ENCODE measurements at places on chromosomes 11 and 22.

DNA sequence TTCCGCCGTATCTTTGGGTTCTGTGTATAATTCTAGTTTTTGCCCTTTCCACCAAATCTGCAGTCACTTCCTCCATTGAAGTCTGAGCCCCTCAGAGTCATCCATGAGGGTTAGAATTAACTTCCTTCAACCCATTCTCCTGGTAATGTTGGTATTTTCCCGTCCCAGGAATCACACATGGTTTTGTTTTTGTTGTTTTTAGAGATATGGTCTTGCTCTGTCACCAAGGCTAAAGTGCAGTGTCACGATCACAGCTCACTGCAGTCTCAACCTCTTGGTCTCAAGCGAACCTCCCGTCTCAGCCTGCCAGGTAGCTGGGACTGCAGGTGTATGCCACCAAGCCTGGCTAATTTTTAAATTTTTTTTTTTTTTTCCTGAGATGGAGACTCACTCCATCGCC, 18.7 kb downstream of the ZBED4 start:
- DNase-seq = no peak

DNA sequence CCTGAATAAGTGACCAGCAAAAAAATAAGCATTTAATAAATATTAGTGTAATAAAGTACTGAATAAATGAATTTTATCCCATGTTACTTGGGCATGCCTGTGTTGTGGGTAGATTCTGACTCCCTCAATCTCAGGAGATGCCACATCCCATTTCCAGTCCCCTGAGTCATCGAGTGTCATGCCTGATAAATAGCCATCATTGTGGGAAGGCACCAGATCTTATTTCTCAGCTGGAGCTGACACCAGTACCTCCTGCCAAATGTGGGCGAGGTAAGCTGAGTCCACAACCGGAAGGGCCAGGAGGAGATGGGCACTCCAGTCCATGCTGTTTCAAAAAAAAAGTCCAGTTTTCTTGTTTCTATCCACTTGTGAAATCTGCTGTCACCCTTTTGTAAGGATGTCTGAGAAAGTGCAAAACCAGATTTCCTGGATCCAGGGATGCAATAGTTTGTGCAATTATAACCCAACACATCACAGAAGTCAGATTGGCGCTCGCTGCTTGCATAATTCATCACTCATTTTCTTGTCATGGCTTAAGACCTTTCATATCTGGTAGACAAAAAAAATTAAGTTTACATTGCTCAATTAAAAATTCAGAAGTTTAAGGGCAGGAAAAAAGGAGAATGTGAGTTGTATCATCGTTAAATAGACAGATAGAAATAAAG, 311.6 kb downstream of the MIAT start:
- no peak for DNase-seq

DNA sequence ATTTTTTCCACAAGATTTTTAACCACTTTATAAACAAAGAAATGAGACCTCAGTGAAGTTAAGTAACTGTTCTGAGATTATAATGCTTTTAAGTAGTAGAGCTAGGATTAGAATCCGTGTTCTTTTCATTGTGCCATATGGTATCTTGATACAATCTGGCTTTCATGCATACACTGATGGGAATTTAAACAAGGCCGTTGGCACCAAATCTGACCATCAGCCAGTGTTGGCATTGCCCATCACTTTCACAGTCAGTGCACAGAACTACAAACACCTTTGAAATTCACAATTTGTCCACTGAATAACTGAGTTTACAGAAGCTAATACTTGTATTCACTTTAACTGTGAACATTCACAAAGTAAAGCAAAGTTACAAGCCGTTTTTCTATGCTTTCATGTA, 1228.0 kb downstream of the TBC1D22A start:
- DNase-seq = no peak

DNA sequence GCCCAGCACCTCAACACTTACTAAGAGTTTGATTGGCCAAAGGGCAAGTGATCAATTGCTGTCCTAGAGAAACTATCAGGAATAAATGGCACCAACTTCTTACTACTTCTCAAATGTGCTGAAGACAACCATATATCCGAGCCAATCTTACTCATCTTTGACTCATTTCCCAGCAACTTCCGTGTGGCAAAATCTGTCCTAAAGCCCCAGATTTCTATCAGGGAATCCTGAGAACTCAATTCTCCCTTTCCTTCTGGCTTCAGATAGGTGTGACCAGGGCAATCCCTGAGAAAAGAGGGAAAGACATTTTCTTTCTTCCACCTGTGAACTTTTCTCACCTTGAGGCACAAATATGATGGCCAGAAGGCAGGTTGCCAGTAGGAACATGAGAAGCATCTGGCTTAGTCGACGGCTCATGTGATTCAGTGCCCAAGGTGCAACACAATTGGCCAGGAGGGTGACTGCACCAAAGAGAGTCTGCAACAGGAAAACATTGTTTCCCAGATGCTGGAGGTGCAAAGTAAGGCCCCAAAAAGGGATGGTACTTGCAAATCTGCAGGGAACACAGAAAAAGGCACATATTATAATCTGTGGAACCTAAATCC, 21.8 kb upstream of the SLC22A24 start:
- DNase-seq = no peak

DNA sequence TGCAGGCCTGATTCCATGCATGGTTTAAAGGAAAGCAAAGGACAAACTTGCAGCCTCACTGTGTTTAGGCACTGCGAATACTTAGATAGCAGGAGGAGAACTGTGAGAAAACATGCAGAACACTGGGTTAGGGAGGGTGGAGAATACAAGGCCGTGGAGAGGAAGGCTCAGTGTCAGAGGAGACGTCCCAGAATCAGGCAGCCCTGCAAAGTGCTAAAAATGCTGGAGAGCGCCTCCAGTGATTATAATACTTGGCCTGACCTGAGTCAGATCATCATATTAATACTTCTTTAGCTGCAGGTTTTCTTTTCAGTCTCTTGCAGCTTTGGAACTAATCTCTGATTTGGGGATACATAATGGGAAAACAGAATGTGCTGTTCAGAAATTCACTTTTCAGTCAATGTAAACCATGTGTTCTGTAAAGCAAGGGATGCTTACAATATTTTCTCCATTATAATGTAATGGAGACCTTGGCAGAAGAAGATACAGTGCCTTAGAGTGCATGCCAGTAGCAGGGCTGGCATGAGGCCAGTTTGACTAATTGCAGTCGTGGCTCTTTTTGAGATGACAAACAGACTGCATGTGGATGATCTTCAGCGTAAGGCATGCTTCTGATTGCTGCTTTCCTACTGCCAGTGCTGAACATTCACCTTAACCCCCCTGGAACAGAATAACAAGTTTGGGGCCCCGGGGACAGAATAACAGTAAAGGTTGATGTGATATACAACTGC, 16.8 kb downstream of the EXT2 start:
- peak; percentile 42 for DNase-seq

GRCh38 chr11:65537620-65538231, 12.8 kb downstream of the SCYL1 start:
- no peak for DNase-seq

GRCh38 chr11:11044137-11044855, 186.4 kb upstream of the ZBED5 start:
- DNase-seq = no peak

GRCh38 chr11:121844016-121844415, 272.0 kb downstream of the BLID start:
- DNase-seq = no peak

DNA sequence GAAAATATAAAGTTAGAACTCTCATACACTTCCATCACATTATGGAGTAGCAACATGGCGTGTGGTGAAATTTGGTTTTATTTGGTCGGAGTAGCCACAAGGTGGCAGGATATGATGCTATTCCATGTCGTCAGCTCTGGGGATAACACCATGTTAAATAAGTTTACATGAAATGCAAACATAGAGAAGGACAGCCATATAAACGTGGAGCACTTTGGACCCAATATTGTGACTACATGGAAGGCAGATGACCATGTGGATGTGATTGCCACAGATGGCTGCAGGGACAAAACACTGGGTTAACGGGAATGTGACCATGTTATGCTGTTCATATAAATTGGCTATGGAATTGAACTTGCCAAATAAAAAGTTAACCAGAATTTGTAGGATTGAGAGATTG, 21.0 kb downstream of the OR5M11 start:
- DNase-seq = no peak

DNA sequence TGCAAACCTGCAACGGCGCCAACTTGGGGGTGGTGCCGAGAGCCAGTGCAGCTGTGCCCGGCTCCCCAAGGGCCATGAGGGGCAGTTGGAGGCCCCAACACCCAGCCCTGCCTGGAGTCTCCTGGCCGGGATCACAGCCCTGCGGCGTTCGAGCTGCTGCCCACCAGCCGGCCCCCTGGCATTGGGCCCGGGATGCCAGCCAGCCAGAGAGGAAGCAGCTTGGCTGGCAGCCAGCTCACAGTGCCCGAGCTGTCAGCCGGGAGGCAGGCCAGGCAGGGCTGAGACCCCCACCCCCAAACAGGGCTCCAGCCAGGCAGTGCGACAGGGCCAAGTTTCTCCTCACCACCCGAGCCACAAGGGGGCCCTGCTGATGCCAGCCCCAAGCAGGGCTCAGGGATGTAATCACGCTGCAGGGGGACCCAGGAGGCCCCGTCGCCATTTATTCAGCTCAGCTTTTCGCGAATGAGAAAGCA, 26.0 kb upstream of the TCF20 start:
- no peak for DNase-seq

DNA sequence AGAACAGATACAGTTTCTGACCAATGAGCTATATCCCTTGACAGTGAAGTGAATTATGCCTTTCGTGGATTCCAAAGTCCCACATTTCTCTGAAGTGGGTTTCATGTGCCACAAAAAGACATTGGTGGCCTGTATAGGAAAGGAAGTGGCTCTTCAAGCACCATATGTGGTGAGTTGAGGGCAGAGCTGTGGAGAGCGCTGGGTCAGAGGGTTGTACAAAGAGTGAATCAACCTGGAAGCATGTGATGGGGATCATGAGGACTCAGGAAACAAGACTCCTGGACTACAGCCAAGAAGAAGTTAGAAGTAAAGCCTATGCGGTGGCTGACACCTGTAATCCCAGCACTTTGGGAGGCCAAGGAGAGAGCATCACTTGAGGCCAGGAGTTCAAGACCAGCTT, 579 bp upstream of the SLC5A4 start:
- DNase-seq = no peak
